Non-pigmented ciliary epithelial cell (primary cell): ENCODE measurements at places on chromosomes 1 and 21.

- DNase-seq = no peak
These were observed 82.8 kb downstream of the CD247 start for GRCh38 chr1:167435484-167435883.

DNA sequence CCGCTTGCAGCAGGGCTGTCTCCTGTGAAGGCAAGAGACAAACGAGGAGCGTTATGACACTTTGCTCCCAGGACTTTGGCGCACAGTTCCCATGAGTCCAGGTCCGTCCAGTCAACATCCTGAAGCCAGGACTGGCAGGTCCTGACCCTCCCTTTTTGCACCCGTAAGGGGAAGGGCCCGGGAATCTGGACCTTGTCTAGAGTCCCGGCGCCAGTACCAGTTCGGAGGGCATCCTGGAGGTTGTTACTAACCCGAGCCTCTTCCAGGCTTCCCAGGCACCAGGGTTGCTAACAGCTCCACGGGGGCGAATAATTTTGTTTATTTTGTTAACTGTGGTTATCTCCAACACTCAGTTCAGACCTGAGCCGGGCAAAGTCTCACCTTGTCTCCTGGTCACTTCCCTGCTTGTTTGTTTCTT lies 682 bp upstream of the RWDD3 start:
- no peak for DNase-seq

DNA sequence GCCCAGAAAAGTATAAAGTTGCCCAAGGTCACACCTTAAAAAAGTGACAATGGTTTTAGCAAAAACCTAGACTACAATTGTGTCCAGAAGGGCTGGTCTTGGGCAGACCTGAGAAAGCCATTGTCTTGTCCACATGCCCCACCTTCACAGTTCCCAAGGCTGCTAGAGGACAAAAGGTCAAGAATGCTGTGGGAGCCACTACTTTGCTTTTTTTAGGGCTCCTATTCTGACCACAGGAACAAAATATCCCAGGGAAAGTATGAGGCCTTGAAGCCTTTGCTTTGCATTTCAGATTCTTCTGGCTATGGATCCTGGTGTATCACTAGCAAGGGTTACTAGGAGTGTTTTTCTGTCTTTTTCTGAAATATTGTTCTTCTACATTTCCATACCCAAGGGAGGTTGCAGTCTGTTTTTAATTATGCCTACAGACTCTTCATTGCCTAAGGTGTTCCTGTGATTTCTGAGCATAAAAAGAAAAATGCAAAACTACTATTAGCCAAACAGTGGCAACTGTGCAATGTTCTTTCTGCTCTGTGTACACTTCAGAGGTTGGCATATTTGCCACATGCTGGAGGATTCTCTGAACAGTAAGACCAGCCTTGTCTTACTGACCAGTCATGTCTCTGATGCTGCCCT lies 10.7 kb downstream of the C1orf162 start:
- no peak for DNase-seq

GRCh38 chr1:235628316-235629005 lies 21.1 kb downstream of the GNG4 start:
- no peak for DNase-seq

- no peak for DNase-seq
These were observed 39.2 kb downstream of the UBE2G2 start for GRCh38 chr21:44762221-44763049.

DNA sequence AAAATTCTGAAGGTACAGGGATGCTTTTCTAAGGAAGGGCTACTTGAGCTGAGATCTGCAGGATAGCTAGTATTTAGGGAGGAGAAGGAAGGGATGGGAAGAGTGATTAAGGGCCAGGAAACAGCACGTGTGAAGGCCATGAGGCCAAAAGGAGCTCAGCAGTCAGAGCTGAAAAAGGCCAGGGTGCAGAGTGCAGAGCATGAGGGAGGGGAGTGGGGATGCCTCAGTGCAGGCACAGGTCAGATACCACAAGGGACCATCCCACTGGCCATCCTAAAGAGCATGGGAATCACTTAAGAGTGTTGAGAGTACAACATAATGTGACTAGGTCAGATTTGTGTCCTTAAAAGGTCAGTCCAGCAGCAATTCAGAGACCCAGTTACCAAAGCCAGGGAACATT lies 16.0 kb downstream of the LRRN2 start:
- no peak for DNase-seq

DNA sequence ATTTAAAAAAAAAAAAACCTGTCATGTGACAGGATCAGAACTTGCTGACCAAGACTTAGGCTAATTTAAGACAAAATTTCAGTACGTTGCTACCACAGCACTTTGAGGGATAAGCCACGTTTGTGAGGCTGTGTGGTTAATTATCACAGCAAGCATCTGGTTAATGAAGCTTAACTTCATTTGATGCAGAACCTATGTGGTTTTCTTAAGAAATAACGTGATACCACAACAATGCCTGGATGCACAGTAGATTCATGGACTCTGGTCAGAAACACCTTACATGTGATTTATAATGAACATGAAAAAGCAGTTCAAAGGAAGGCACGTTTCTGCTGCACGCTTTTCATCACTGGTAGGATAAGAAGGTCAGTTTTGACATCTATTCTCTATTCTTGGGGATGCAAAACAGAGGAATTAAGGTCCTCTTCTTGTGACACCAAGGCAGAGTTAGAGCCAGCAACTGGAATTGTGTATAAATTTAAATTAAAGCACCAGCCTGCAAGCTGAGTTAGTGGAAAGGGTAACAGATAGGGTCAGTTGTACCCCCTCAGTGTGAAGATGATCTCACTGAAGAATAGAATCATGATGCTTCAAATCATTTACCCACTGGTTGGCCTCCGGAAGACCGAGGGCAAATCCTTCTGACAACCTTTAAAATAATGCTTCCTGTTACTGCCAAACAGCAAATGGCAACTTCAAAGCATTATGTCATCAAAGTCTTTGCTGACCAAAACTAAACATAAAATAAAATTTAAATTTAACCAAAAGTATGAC lies 6.0 kb upstream of the KRTAP8-1 start:
- DNase-seq = no peak
